Renal cortical epithelial cell (primary cell): ENCODE measurements at places on chromosomes 7 and 10. TPM values are rescaled to one million over a fixed set of nuclear protein-coding genes. Genes with fewer than 3 reads are reported as not detected.

LIPN gene
- not detected in 2 replicates for total RNA-seq

MALRD1 gene
- 0.35 TPM in 1 of 2 replicates, not detected in the other for total RNA-seq

SYT15 gene
- 1.0 TPM in 1 of 2 replicates, not detected in the other for total RNA-seq

ZPBP gene
- 0.17 TPM in 1 of 2 replicates, not detected in the other for total RNA-seq

NODAL gene
- not detected in 2 replicates for total RNA-seq

TCERG1L gene
- total RNA-seq, result not detected in 2 replicates

ATG9B gene
- 0.10 TPM in 1 of 2 replicates, not detected in the other for total RNA-seq

VGF gene
- total RNA-seq, result 0.05 and 1.2 TPM in 2 replicates

SVIL gene
- total RNA-seq, result 61.0 and 202 TPM in 2 replicates

TMEM236 gene
- total RNA-seq, result 0.10 TPM in 1 of 2 replicates, not detected in the other

ANKRD61 gene
- 0.15 TPM in 1 of 2 replicates, not detected in the other for total RNA-seq

GPR85 gene
- 0.17 and 0.35 TPM in 2 replicates for total RNA-seq

KNDC1 gene
- 0.25 TPM in 1 of 2 replicates, not detected in the other for total RNA-seq

PAXIP1 gene
- 8.7 and 10.8 TPM in 2 replicates for total RNA-seq

CDH23 gene
- not detected in 2 replicates for total RNA-seq

ADCYAP1R1 gene
- total RNA-seq, result not detected in 2 replicates

SDK1 gene
- total RNA-seq, result 6.3 and 30.9 TPM in 2 replicates

DDX50 gene
- total RNA-seq, result 62.9 and 64.3 TPM in 2 replicates

ABCC2 gene
- 0.17 and 0.65 TPM in 2 replicates for total RNA-seq

PCLO gene
- 0.35 and 5.2 TPM in 2 replicates for total RNA-seq

ASB15 gene
- total RNA-seq, result not detected in 2 replicates

TEX47 gene
- total RNA-seq, result not detected in 2 replicates
